NCI-H2081 (cell line): ENCODE measurements at places on chromosomes 7 and 10.

- no peak for DNase-seq
These were observed 101.6 kb downstream of the HECTD2 start for GRCh38 chr10:91511549-91512330.

DNA sequence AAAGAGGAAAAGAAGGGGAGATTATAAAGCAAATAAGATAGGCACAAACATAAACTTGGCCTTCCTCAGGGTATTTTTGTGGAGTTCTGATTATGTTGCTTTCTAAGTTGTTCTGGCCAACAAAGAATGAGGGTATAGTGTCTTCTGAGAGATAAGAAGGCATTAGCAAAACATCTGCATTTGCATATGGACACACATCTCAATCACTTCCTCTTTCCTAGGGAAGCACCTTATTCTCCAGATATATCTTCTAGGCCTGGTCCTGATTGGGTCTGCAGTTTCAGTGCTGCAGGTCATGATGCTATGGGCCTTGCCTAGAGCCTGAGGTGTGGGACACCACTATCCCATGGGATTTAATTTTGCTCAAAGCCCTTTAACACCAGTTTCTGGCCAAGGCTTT is 308.8 kb upstream of the PHYHIPL start:
- no peak for DNase-seq

- DNase-seq = peak; percentile 10
These were observed 19.6 kb upstream of the CNTNAP2 start for GRCh38 chr7:146096994-146097393.

DNA sequence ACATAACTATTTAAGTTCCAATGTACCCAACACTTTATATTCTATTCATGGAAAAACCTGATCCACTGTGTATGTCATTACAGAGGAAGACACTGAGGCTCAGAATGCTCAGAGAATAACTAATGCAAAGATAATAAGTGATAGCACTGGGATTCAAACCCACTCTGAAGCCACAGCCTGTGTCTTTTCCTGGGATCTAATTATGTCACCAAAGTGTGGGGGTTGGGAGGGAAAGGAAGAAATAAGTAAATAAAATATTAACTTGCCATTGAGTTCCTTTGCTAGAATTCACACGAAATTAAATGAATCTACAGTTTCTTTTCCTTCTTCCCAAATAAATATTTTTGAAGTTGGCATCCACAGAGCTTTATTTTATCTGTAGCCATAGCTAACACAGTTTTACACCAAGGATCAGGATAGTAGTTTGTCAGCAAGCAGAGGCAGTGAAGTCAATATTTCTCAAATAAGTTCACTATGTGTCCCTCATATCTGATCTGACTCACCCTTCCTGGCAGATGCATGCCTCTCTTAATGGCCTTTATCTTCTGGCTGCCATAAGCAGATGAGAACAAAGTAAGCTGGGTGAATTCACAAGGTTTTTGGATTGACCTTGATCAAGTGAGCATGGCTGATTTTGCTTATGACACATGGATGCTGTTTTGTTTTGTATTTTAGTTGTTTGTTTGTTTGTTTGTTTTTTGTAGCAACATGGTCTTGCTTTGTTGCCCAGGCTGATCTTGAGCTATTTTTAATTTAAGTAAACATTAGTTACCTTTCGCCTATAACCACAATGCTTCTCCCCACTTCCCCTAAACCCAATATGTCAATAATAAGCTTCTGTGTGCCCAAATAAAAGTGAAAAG is 6.3 kb downstream of the RAPGEF5 start:
- DNase-seq = no peak

DNA sequence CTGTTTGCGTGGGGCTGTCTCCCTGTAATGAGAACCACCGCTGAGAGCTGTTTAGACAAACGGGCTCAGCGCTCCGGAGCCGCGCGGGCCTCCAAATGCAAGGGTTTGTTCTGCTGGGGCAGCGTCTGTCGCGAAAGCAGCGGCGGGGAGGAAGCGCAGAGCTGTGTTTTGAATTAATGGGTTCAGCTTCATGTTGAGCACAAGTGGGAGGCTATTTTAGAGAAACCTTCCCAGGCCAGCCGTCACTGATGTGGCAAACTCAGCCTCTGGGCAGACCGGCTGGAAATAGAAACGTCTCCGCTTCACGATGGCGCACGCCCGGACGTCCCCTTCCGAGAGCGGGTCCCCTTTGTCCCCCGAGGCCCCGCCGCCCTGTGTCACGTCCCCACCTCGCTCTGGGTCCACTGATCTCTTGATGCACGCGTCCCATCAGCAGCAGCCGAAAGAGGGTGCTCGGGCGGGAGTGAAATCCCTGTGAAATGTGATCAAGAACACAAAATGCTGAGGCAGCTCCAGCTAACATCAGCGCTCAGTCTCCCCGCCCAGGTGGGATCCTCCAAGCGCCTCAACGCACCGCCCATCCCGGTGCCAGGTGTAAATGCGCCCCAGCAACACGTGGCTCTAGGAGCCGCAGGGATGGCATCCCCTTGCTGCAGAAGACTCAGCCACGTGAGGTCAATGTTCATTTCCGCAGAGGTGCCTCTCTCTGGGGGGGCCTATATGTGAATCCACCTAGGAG is 44.9 kb downstream of the BAMBI start:
- DNase-seq = peak; percentile 60

GRCh38 chr10:125016611-125017202 is 74.8 kb downstream of the ZRANB1 start:
- no peak for DNase-seq

GRCh38 chr7:46233585-46234329 is 312.7 kb upstream of the IGFBP3 start:
- no peak for DNase-seq

GRCh38 chr10:56653289-56653688 is 292.2 kb upstream of the ZWINT start:
- DNase-seq = no peak

GRCh38 chr7:108408296-108408991 is 47.8 kb downstream of the NRCAM start:
- peak; percentile 22 for DNase-seq

DNA sequence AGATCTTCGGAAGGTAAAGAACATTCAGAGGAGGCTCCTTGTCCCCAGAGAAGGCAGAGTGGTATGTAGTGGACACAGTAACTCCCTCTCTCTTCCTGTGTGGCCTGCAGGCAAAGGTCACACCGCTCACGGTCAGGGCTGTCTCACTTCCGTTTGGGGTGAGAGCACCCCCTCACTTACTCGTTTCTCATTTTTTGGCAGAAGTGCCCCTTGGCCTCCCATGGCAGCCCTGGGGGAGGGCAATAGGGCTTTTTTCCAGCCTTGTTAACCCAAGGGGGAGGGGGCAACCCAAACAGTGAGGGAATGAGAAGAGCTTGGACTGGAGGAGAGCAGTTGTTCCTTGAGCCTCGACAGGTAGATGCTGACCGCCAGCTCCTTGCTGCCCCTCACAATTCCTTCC is 31.8 kb upstream of the SRGN start:
- DNase-seq = no peak

DNA sequence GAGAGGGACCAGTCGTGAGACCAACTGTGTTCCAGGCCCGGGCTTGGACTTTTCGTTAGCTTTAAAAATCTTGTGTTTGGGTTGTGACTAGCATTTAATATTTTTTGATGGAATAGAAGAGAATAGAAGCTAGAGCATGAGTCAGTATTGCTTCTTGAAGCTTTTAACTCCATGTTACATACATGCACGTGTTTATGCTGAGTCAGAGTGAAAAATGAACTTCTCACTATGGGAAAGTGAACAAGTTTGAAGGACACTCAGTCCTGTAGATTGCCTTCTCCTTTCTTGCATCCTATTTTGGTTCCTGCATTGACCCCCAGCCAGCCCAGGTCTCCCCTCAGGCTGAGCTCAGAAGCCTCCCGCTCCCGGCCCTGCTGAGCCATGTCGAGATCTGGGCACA is 31.8 kb downstream of the GHRHR start:
- DNase-seq = no peak

DNA sequence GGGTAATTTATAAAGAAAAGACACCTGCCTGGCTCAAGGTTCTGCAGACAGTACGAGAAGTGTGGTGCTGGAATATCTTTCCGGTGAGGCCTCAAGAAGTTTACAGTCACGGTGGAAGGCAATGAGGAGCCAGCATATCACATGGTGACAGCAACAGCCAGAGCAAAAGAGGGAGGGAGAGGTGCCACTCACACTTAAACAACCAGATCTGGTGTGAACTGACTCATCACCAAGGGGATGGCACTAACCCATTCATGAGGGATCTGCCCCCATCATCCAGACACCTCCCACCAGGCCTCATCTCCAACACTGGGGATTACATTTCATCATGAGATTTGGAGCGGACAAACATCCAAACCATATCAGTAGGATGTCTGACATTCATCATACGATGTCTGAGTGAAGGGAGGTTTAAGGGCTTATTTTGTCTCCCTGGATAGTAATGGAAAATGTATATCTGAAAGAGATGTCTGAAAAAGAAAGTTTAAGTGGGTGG is 23.5 kb upstream of the KBTBD2 start:
- no peak for DNase-seq

- DNase-seq = no peak
These were observed 655.9 kb downstream of the SDK1 start for GRCh38 chr7:3956949-3957348.

GRCh38 chr7:132825932-132826835 is 249.9 kb upstream of the PLXNA4 start:
- DNase-seq = no peak

- no peak for DNase-seq
These were observed 91.1 kb downstream of the SPDYE5 start for GRCh38 chr7:75583255-75583654.

GRCh38 chr7:124276005-124276622 is 243.2 kb upstream of the TMEM229A start:
- DNase-seq = peak; percentile 2

- no peak for DNase-seq
These were observed 128.2 kb upstream of the RHEB start for GRCh38 chr7:151647874-151648273.

DNA sequence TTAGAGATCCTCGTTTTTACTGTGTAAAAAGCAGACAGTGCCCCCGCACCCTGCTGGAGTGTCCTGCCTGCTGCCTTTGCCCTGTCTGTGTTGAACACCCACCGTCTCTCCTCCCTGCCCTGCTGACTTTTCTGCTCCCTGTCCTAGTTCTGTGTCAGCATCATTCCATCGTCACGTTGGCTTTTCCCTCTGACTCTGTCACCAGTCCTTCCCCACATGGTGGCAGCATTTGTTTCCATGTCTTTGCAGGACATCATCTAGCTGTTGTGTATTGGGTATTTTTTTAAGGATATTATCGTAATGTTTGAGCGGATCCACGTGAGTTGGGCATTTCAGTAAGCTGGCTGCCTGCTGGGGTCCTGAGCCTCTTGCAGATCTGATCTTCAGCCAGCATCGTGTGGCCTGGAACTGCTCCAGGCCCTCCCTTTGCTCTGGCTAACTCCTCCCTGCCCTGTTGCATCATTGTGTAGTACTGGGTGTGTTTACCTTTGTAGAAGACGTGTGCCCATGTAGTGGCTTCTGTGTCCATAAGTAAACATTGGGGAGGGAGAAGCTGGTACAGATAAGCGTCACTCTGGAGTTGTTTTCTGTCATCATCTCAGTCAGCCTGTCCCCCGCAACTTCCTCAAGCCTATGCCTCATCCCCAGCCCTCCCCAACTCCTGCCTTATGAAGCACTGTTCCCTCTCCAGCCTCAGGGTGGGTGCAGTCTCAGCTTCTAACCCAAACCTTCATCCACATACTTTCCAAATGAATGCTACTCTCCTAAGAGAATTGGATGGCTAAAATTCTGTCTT is 44.3 kb downstream of the TRRAP start:
- DNase-seq = peak; percentile 37

GRCh38 chr7:47734287-47734948 is 152.5 kb upstream of the TNS3 start:
- DNase-seq = no peak

GRCh38 chr10:93894516-93895378 is 969 bp downstream of the SLC35G1 start:
- no peak for DNase-seq
